ENCODE measurements at places on chromosomes 11 and 22.

DNA sequence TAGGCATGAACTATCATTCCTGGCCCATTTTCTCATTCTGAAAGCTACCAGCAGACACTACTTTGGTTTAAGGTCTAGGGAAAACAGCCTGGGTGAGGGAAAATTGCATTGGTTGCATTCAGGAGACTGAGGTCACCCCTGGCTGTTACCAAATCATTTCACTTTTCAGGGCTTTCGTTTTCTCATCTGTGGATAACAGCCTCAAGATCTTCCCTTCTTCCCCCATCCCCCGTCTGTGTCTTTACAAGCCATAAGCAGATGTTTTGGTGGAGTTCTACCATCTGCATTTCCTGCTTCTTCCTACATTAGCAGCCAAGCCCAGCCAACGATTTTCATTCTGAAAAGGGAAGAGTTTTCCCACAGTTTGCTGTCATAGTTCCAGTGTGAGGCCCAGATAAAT, 130.4 kb downstream of the HIPK3 start:
- no peak for DNase-seq

- DNase-seq, result no peak
Observed at GRCh38 chr11:29989174-29989970, 27.5 kb downstream of the KCNA4 start.

GRCh38 chr22:30864441-30865420, 103.8 kb downstream of the MORC2 start:
- DNase-seq, result no peak

- DNase-seq, result no peak
Observed at GRCh38 chr11:62498031-62498430, 48.6 kb downstream of the AHNAK start.

DNA sequence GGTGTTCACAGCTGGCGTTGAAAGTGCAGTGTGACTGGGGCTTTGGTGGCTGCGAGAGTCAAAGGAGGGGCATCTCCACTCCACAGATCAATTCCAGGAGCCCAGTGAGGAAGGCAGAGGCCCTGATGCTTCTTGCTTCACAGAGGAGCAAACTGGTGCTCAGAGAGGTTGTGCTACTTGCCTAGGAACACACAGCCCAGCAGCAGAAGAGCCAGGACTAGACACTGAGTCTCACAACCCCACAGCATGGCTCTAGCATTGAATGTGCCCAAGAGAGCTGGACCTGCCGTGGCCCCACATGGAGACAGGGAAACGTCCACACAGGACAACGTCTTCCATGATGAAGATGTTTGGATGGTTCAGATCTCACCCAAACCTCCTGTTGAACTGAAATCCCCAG, 33.3 kb downstream of the LINC01488 start:
- DNase-seq, result no peak

- no peak for DNase-seq
Observed at GRCh38 chr22:38963872-38964271, 6.5 kb downstream of the APOBEC3A start.

GRCh38 chr11:62024936-62025486, 57.6 kb upstream of the FTH1 start:
- DNase-seq, result no peak

- no peak for DNase-seq
Observed at GRCh38 chr11:73977856-73978519, 4.7 kb downstream of the UCP2 start.

- DNase-seq, result no peak
Observed at GRCh38 chr11:92008249-92008648, 216.4 kb upstream of the FAT3 start.

DNA sequence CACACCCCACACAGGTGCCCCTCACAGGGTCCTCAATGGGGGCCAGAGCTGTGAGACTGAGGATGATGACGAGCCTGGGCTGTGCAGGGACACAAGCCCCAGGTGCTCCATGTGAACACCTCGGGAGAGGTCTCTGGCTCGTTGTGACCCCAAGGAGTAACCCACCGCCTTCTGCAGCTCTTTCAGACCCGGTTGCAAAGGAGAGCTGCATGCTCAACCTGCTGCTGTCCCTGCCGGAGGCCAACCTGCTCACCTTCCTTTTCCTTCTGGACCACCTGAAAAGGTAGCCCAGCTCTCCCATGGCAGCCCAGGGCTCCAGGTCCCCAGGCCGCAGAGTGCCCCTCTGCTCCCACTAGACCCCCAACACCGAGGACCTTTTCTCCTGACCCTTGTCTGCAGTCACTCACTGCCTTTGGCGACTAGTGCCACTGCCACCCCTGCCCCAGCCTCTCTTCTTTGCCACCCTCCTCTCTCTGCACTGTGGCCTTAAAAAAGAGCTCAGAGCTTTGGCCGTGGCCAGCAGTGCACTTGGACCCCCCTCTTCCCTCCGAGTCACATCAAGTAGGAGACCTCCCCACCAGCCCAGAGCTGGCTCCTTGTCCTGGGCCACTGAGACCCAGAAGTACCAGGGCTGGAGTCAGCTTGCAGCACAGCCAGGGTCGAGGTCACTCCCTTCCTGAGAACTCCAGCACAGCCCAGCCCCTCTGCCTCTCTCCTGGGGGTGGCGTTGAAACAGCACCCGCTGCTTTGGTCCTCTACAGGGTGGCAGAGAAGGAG, 133.7 kb downstream of the BCR start:
- no peak for DNase-seq

DNA sequence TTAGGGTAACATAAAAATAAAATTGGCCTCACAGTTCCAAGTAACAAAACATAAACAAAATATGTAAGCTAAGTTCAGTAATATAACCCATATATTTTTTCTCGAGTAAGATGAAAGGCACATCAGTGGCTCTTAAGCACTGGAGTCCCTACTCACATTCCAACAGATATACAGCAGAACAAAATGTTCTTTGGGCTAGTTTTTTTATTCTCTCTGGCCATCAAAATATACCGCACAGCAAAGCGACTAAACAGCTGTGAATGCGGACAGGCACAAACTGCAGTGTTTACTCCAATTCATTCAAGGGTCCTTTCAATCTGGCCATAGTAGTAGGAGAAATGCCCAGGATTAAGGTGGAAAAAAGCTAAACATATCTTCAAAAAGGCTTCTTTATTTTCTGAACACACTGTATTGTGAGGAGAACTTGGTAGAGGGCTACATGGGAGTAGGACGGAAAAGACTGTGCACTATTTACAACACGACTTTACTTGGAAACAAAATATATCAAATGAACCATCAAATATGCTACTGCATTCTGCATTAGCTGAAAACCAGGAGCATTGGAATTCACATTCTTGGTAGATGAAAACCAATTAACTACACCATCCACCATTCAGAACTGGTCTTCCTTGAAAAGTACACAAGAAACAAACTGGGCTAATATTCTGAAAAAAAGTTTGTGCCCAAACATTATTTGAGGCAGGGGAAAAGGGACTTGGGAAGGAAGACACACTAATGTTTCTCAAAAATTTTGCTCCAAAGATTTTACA, 4.4 kb downstream of the CDON start:
- DNase-seq, result no peak

DNA sequence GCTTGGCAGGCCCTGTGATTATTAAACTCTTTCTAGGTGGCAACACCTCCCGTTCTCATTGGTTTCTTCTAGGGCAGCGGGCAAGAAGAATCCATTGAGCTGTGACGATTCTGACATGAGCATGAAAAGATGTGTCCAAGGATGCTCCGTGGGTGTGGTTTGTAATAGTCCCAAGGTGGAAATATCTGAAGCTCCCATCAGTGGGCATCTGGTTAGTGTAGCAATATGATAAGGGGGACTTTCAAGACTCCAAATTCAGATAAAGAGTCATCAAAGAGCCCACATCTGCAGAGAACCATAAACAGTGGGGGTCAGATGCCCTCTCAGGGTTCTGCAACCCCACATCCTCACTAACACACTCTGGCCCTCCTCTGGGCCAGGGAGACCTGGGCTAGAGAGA, 42.6 kb downstream of the TST start:
- DNase-seq, result no peak

- DNase-seq, result no peak
Observed at GRCh38 chr11:33689501-33689900, 11.1 kb downstream of the C11orf91 start.

- no peak for DNase-seq
Observed at GRCh38 chr11:34679681-34680080, 58.8 kb downstream of the EHF start.

GRCh38 chr11:127625402-127625801, 624.8 kb upstream of the KIRREL3 start:
- DNase-seq, result no peak

- no peak for DNase-seq
Observed at GRCh38 chr11:60912851-60913528, 968 bp upstream of the TMEM109 start.

DNA sequence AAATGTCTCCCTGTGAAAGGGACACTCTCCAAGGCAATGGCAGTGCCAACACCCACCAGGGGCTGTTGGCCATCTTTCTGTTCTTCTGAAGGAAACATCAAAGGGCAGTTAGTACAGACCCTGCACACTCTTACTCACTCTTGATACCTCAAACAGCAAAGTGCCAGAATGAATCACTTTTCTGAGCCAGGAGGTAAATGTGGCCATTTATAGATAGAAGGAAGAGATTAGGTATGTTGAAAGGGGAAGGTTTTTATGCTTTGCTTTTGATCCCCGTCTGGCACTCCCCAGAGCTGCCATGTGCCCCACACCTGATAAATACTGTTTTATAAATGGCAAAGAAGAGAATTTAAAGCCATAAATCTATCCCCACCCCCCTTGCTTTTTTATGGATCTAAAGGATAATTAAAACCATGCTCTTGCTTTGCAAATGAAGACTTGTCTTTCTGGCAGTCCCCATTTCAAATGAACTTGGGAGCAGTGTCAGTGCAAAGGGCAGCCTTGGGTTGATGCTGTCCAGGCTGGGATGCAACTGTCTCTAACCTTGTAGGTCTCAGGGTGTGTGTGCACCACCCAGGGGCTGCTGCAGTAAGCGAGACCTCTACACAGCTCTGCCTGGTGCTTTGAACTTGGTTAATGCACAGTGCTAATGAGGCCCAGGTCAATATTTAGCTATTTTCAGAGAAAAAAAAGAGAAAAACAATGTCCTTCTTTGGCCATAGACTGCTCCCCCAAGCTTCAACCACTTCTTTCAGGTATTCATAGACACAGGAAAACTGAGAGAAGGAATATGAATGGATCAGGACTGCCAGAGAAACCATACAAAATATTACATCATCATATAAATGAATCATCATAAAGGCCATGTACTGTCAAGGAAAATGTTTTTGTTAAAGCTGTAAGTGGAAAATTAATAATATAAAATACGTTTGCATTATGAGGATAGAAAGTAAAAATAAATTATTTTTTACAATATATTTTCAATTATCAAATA, 207.5 kb downstream of the ETS1 start:
- DNase-seq, result no peak

DNA sequence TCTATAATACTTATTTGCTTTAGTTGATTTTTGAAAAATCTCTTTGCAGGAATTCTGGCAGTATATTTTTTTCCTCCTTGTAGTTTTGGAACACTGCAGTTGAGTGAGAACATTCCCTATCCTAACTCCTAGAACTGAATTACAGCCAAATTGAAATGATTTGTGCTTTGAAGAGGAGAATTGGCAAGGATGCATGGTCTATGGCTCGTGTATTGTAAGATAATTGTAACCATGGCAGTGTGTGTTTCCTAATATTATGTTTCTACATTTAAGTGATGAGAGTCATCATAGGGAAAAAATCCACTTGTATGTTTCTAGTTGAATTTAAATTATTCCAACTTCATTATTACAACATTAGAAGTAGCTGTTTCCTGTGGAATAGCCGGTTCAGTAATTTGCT, 80.9 kb upstream of the MYO18B start:
- no peak for DNase-seq

GRCh38 chr11:6365659-6366058, 24.6 kb upstream of the SMPD1 start:
- DNase-seq, result no peak

GRCh38 chr11:116703421-116703820, 69.4 kb downstream of the BUD13 start:
- no peak for DNase-seq

DNA sequence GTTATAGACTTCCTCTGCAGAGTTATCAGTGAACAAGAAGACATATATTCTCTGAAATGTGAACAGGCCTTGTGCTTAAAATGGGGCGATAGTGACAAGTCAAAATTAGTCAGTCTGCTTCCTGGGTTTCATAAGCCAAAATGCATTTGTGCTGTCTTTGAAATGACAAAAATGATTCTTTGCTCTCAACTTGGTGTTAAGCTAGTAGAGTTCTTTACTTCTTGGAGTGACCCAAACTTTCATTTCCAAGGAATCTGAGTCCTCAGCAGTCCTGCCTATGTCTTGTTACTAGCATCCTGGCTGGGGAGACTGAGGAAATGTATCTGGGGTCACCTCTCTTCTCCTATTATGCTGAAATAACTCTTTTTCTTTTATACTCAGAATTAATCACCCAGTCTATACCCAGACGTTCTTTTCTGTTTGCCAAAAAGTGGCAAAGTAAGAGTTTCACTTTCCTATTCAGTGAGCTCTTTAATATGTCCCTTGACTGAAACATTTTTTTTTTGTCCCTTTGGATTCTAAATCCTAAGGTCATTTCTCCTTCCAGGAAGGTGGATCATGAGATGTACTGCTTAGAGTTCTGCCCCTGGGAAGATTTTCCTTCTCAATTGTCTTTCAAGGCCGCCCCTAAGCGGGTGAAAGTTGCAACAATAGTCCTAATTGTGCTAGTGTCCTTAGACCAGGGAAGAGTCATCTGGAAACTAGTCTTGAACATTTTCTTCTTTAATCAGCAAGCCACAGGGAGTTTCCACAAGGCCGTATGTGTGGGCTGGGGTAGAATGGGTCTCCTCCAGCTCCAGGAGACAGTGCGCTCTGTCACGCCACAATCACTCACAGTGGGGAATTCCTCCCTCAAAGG, 53.0 kb upstream of the RDX start:
- no peak for DNase-seq

DNA sequence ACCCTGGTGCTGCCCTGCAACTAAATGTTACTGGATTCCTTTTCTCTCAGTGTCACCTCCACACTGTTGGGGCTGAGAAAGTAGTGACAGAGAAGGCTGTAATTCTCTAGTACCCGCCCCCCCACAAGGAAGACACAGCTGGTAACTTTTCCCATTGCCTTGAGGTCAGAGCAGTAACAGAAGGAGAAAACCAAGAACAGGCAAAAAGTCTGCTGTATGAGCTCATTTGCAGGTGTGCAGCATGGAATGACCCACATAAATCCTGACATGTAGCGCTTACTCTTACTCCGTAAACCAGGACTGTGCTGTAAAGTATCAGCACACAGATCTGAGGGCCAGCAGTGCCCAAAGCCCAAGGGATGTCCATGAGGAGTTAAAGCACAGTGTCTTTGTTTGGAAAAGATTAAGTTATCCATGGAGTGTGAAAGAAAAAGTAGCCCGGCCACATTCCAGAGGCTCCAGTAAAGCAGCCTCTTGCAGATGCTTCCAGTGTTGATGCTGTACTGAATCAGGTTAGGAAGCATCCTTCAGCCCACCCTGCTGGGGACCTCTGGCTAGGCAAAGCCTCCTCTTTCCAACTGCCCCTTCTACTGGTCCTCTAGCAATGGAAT, 120.7 kb downstream of the PLEKHA7 start:
- no peak for DNase-seq

GRCh38 chr22:30054764-30055069, 25.5 kb upstream of the HORMAD2 start:
- no peak for DNase-seq

- DNase-seq, result no peak
Observed at GRCh38 chr11:68038718-68039525, at the start of gene TCIRG1. Gene TCIRG1, plus strand, starts transcription at chr11:68039025. Its CDS starts 2,247 bp downstream, at chr11:68041272.

All from left renal cortex interstitium (tissue), 4 donors.